Left hindlimb (tissue), 1 donor: ENCODE measurements at places on chromosomes 6 and 20.

DNA sequence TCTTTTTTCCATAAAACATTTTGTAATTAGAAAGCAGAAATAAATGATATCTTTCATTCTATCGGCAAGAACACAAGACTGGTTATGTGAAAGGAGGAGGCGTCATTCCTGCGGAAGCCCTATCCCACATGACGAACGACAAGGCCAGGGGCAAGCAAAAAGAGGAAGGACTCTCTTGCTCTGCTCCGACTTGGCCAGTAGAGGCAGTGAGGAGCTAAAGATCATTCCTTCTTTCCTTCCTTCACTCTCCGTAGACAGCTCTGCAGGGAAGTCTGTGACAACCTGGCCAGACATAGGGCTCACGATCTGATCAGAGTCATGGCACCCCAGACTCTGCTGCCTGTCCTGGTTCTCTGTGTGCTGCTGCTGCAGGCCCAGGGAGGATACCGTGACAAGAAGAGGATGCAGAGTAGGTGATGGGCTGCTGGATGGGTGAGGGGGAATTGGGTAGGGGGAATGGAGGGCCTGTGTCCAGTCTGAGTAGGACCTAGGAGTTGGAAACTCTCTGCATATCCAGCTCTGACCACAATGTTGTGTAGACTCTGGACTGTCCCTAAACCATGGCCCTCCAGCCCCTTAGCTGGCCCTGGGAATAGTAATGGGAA is at the start of gene WFDC10A:
TSS of gene WFDC10A (plus strand) at position 244 of the 605 bp plus-strand sequence. CDS start at position 319, 75 bp downstream.
- no peak for DNase-seq

DNA sequence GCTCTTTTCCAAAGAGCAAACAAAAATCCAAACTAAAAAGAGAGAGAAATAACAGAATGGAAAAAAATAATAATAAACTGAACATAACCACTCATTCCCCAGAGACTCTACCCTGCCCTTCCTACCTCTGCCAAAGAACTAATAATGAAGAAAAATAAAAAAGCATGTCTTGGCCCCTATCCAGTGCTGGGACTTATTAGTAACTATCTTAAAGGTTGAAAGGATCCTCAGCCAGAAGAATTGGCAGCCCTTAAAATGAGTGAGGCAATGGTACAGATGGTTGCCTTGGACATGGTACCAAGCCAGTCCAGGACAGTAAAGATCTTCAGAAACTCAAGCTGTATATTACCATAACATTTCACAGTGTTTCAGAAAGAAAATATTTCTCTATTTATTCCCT is 279.3 kb downstream of the HACE1 start:
- no peak for DNase-seq

DNA sequence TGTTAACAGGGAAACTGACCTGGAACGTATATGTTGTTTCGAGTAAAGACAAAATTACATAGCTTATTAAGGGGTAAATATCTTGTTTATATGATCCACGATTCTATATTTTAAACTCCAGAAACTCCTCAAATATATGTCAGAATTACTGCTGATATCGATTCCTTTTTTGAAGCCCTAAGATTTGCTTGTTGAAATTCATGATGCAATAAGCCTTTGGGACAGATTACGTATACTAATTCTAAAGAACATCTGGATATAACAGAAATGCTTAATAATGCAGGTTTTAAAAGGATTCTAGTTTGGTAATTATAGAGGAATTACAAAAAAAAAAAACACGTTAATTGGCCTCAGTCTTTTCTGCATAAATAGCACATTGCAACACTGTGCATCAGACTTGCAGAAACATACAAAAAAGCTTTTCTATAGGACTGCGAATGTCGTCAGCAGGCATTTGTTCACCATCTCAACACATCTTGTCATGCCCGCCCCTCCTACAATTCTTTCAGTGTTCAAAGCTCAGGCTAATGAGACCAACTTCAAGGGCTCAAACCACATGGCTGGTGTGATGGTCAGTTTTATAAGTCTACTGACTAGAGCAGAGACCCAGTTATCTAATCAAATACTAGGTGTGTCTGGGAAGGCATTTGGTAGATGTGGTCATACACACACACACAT is 74.9 kb downstream of the AGPAT4 start:
- no peak for DNase-seq

DNA sequence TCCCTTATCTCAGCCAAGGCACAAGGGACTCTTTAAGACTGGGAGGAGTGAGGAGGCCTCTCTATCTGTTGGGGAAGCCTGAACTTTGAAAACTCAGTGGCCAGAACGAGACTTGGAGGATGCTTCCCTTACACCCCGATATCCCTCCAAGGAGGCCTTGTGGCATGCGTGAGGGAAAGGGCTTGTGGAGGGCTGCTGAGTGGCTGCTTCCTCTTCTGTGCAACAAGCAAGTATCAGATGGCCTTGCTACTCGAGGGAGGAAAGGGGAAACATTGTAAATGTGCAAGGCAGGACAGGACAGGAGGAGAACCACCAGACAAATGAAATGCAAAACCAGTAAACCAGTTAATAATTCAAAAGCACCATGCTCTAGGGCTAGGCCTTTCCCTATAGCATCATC is 306.5 kb upstream of the MAP3K7 start:
- DNase-seq = no peak

- DNase-seq = no peak
Observed at GRCh38 chr6:38141716-38142115, 322.2 kb downstream of the ZFAND3 start.

GRCh38 chr6:126180585-126180984 is 159.3 kb upstream of the CENPW start:
- no peak for DNase-seq

- no peak for DNase-seq
Observed at GRCh38 chr6:55499591-55499990, 79.4 kb downstream of the HMGCLL1 start.

DNA sequence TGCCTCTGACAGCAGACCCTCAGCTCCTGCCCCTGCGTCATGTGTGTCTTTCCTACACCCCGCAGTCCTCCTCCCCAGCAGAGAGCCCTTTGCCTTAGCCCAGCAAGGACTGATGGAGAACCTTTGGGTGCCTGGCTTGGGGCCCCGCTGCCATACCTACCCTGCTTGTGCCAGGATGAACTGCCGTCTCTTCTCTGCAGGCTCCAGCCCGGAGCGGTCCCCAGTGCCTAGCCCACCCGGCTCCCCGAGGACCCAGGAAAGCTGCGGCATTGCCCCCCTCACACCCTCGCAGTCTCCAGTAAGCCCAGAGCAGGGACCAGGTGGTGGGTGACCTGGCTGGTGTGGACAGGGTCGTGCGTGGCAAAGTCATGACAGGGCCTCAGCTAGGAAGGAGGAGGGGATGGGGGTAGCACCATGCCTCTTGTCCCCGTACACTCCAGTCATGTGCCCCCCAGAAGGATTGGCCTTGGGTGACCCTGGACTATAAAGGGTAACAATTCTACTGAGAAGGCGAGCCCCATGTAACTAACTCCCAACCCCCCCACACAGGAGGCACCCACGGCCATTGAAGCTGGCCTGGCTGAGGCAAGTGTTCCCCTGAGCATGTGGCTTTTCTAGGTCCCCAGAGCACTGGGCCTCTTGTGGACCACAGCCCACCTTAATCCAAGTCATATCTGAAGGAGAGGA is 8.3 kb downstream of the HSPA12B start:
- DNase-seq = no peak

DNA sequence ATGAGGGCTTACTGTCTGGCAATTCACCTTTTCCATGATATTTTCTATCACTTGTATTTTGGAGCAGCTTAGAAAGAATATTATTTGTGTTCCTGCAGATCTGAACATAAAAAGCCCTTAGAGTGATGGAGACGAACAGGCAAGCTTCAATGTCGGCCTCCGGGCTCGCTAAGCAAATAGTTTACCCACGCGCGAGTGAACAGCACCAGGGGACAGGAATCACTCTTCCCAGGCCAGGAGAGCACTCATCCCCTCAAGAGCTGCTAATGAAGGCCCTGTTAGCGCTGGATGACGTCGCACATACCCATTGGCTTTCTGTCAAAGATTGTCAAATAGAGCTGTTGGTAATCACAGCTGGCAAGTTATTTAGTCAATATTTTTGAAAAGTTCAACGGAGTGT is 395.7 kb downstream of the ZFAND3 start:
- DNase-seq = no peak

- DNase-seq = no peak
Observed at GRCh38 chr6:104187616-104188015, 672.1 kb downstream of the HACE1 start.

DNA sequence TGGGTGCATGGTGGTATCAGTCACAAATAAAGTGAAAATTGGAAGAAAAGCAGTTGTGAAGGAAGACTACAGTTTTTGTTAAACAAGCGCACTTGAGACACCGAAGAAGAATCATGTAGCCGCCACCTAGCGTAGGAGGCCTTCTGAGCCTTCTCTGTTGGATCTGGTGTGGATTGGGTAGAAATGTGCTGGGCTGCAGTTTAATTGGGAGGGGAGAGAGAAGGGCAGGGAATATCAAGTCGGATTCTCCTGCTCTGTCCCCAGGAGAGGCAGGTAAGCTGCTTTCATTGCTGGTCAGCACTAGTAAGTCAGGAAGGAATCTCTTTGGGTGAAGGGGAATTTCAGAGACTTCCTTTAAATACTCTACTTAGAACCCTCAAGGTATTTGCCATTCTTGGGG is 1.2 kb upstream of the FABP7 start:
- no peak for DNase-seq

GRCh38 chr6:46438245-46438644 is 53.0 kb downstream of the RCAN2 start:
- DNase-seq = no peak

DNA sequence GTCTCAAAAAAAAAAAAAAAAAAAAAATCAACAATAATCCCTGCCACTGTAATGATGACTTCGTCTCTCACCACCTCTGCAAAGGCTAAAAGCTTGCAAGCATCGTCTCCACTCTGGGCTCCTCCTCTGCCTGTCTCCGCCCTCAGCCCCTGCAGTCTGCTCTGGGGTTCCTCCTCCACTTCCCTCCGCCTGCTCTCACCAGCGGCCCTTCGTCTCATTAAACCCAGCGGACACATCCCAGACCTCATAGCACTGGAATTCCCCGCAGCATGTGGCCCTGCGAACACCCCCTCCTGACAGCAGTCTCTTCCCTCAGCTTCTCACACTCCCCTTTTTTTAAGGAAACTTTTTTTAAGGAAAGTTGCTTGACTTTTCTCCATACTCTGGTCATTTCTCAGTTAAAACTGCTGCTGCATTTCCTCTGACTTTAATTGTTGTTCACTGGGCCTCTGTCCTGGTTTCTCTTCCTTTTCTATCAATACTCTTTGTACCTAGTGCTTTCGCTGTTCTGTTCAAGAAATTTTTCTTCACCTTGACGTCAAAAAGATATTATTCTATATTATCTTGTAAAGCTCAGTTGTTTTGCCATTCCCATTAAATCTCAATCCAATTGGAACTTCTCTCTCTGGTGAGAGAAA is 70.9 kb upstream of the PLEKHG1 start:
- peak; percentile 73 for DNase-seq

- no peak for DNase-seq
Observed at GRCh38 chr6:5158180-5158579, 73.0 kb downstream of the PPP1R3G start.

DNA sequence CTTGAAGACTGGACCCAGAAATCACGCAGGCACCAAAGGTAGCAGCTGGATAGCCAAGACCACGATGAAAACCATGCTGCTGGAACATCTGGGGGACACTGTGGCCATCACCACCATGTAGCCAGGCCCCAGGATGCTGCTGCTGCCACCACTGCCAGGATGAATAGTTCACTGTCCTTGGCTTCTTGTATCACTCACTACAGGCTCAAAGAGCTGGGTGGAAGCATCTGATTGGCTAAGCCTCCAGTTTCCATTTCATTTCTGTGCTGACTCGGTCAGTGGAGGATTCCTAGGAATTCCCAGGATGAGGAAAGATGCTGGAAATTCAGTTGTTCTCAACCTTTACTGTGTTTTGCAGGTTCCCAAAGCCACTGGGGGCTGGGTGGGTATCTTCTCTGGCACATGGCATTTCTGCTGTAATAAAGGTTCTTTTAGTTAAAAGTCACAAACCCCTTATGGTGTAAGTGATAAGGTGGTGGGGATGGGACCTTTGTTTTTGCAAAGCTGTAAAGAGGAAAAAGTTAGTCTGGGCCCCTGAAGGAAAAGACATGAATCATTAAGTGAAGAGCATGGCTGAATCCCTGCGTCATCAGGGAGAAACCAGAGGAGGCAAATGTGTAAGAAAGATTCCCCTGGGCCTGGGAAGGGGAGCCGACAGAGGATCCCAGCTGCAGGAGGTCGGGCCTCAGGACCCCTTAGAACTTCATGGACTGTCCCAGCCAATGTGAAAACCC is 75.6 kb upstream of the RNF24 start:
- no peak for DNase-seq

DNA sequence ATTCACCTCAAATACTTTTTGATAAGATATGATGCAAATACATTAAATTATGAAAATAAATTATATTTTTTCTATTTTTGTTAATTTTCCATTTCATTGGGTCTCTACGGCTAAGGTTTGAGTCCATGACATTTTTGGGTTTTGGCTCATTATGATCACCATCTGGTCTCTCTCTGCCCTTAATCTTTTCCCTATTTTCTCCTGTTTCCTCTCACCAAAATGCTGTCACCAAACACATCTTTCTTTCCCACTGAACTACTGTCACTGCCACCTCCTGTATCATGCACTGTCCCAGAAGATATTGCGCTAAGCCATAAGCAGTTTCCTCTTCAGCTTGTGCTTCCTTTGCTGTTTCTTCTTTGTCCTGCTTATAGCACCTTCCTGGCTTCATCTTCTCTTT is 42.0 kb upstream of the OGFRL1 start:
- DNase-seq = no peak

DNA sequence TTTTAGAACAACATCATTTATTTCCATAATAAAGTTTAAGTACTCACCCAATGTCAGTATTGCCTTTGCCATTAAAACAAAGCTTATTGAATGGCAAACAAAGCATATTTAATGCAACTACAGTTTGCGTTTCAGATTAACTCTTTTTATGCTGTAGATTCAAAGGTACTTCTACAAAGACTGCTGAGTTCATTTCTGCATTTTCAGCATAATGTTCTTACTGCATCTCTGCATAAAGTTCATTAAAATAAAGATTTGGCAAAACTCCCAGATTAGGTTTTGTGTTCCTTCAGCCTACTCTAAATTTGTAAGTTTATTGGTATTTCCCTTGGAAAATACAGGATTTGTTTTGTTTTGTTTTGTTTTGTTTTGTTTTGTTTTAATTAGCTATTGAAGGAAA is 359.4 kb downstream of the ADGRB3 start:
- DNase-seq = no peak

- DNase-seq = no peak
Observed at GRCh38 chr20:43383026-43383795, 74.5 kb upstream of the SRSF6 start.
